Stimulated activated CD8-positive, alpha-beta memory T cell treated with anti-CD3 and anti-CD28 coated beads, Interleukin-4, amount 100 ng/mL, for 4 hours (primary cell): ENCODE measurements at places on chromosomes 12 and 14.

DNA sequence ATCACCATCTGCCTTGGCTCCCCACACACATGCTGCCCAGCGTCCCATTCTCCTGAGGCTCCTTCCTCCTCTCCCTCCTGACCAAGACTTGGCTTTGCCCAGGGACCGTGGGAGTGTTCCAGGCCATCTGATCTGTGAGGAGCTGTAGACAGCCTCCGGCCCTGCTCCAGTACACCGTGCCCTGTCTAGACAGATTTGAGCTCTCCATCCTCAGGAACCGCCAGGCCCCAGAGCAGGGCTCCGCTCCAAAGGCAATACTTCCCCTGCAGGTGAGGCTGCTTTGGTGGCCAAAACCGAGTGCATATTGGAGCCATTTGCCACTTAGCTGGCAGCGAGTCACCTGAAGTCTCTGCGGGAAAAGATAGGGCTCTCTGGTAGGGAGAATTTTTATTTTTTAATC is 147.4 kb downstream of the ANO2 start:
- no peak for DNase-seq

- DNase-seq: no peak
These were observed 14.0 kb upstream of the RABGGTA start for GRCh38 chr14:24285351-24285750.

DNA sequence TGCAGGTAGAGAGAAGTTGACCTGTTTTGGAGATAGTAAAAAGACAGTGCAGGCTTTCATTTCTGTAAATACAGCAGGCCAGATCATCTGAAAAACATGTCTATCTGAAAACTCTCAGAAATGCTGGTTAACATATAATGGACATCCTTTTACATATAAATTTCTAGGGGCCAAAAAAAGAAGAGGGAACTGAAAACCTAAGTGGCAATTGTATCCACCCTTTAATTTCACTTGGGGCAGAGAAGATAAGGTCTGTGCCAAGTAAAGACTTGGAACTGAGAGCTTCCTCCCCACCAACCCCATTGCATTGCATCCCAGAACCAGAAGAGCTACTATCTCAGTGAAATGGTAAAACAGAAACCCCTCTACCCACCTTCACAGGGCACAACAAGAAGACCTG is 141.0 kb downstream of the SRGAP1 start:
- DNase-seq: no peak

DNA sequence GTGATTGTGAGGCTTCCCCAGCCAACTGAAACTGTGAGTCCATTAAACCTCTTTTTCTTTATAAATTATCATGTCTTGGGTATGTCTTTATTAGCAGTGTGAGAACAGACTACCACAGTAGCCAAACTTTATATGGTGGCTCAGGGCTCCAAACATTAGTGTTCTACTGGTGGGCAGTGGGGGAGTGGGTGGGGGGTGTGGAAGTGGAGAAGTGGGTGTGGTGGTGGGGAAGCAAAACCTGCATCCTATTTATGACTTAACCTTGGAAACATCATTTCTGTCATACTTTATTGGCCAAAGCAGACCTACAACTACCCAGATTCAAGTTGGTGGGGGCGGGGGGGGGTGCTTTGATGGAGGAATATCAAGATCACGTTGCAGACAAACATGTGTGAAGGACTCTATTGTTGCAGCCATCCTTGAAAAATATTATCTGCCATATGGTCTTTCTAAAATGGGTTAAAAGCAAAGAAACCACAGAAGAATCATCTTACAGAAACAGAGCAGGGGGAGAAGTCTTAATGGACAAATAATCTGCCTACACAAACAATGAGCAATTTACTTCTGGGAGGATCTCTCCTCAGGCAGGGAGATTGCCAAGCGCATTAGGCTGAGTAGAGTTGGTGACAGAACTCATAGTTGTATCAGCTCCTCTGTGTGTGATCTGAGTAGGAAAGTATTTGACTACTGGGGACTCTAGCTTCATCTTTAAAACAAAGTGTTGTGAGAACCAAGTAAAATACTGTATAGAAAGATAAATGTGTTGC is 1.4 kb upstream of the PWP1 start:
- DNase-seq: no peak

DNA sequence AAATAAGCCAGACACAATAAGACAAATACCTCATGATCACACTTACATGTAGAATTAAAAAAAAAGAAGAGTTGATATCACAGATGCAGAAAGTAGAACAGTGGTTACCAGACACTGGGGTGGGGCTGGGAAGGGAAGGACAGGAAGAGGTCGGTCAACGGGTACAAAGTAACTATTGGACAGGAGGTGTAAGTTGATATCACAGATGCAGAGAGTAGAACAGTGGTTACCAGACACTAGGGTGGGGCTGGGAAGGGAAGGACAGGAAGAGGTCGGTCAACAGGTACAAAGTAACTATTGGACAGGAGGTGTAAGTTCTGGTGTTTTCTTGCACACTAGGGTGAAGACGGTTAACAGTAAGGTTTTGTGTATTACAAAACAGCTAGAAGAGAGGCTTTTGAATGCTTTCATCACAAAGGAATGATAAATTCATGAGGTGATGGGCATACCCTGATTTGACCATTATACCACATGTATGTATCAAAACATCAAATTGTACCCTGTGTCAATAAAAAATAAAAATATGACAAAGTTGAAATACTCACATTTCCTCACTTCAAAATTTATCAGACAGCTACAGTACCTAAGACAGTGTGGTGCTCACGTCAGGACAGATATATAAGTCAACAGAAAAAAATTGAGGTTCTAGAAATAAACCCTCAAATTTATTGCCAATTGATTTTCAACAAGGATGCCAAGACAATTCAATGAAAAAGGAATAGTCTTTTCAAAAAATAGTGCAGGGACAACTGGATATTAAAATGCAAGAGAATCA is 32.8 kb downstream of the GALC start:
- DNase-seq: no peak

DNA sequence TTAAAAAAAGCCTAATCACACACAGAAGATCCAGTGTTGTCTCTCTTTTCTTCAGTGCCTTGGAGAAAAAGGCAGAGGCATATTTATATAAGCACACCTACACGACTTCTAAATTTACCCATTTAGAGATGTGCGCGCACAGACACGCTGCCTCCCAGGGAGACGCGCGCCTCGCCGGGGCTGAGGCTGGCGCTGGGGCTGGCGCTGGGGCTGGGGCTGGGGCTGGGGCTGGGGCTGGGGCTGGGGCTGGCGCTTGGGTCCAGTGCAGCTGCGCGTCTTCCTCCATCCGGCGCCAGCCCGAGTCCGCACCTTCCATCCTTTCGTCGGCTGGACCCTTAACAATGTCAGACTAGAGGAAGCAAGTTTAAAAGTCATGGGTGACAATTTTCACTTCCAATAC is 118.4 kb upstream of the ARID2 start:
- DNase-seq: no peak

DNA sequence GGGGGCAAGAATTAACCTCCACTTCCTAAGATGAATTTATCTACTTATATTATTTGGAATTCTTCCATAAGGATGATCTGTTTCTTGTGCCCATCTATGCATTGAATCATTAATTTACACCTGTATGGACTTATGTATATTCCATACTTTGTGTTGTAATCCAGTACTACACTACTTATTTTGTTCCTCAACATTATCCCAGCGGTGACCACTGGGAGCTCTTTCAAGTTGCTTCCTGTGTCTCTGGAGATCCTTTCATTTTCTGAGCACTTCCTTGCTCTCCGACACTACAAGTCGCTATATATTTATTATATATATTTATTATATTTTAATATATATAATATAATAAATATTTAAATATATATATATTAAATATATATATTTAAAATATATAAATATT is 54.9 kb upstream of the SCN8A start:
- no peak for DNase-seq

GRCh38 chr12:77179515-77179914 is 114.1 kb upstream of the E2F7 start:
- no peak for DNase-seq

- DNase-seq: no peak
These were observed 32.1 kb upstream of the SLC38A1 start for GRCh38 chr12:46300910-46301309.

DNA sequence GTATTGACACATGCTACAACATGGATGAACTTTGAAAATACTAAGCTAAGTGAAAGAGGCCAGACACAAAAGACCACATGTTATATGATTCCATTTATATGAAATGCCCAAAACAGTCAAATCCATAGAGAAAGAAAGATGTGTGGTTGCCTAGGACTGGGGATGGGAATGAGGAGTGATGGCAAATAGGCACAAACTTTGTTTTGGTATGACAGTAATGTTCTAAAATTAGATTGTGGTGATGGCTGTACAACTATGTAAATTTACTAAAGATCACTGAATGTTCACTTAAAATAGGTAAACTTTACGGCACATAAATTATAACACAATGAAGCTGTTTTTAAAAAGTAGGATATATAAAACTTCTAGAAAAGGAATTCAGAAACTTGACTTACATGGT is 41.7 kb downstream of the PPP1R13B start:
- no peak for DNase-seq

DNA sequence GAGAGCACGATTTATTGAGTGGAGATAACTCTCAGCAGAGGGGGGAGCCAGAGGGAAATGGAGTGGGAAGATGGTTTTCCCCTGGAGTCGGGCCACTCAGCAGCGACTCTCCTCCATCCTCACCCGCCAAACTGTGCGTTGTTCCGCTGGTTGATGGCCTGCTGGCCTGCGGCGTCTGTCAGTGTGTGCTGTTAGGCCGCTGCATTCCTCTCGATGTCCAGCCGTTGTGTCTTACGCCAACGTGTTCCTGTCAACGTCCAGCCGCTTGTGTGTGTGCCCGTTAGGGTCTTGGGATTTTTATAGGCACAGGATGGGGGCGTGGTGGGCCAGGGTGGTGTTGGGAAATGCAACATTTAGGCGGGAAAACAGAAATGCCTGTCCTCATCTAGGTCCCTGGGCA is 69.2 kb downstream of the PTPRQ start:
- DNase-seq: no peak

DNA sequence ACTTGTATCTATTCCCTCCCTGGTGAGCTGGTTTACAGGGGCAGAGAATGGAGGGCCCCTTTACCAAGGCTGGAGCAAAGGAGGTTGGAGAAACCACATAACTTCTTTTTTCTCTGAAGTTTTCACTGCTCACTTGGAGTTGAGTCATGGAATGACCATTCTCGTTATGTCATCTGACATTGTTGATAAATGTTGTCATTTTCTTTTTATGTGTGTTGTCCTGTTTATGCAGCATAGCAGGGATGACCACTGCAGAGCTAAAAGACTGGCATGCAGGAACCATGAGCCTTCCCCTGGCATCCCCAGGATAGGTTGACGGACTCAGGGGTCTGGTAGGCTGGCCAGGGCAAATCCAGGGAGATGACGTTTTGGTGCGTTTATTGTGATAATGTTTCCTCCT is 256.8 kb upstream of the DDHD1 start:
- DNase-seq: no peak

DNA sequence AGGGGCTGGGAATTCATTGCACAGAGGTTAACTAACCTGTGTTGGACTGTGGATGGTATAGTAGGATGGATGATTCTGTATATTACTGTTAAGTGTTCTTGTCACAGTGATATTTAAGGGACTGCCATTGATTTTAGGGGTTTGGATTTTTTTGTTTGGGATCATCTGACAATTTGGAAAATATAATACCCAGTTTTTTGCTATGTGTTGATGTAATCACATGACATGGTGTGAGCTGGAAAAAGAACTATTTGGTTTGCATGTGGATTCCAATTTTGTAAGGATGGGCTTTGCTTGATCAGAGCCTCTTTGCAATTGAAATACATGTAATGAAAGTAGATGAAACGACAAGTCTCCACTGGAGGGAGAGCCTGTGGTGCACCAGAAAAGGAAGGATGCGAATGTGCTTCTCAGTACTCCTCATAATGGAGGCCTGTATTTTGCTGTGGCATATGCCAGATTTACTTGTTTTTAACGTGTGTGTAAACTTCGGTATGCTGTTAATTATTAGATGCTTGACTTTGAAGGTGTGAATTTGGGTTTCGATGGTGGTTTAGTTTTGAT is 2.7 kb downstream of the DYRK2 start:
- no peak for DNase-seq

DNA sequence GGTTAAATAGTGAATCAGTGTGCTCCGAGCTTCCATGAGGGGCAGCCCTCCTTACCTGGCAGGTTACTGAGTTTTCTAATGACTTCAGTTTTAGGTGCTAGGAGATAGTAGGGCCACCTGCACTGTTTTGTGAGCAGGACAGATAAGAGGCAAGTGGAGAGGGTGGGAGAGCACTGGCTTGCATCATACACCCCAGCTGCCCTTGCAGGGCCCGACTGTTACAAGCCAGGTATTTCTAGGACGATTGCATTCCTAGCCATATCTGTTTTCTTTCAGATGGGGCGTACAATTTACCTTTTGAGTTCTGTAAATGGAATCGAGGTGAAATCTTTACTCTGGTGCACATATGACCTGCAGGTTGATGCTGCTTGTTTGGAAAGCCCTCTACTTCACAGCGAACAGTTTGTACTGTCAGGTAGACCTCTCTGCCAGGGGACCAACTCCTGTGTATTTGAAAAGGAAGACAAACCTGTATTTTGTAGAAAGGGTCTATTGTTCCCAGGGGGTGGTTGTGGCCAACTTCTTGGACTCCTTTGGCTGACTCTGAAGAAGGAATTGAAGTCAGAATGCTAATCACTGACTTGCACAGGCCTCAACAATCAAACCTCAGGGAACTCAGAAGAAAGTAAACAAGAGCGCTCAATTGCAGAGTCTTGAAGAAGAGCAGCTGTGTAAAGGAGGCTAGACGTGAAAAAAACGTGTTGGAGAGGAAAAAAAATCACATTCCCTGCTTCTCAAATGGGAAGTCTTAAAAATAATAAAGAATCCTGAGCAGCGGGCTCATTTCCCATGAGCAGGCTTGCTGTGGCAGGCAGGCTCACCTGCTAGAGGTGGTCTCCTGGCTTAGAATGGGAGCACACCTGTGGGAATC is 57.3 kb downstream of the ETV6 start:
- DNase-seq: no peak

DNA sequence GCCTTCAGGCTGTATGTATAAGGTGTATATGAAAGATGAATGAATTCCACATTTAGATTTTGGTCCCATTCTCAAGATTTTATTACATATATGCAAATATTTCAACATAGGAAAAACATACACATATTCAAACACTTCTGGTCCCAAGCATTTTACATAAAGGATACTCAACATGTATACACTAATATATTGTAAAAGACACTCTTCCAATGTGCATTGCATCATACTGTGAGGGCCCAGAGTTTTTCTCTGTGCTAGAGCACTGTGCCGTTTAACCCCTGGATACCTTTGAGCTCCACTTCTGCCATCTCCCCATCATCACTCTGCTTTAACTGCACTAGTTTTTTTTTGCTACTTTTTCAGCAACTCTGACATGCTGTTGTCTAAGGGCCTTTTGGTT is 48.1 kb downstream of the ZDHHC17 start:
- no peak for DNase-seq

GRCh38 chr12:128266541-128267130 is 334 bp upstream of the TMEM132C start:
- DNase-seq: no peak

- DNase-seq: no peak
These were observed 241.6 kb upstream of the TMTC1 start for GRCh38 chr12:30025317-30025716.

- no peak for DNase-seq
These were observed 23.9 kb upstream of the SMOC1 start for GRCh38 chr14:69855180-69855832.

- DNase-seq: no peak
These were observed 47.1 kb downstream of the BCAT1 start for GRCh38 chr12:24901576-24902461.
